ENCODE measurements at places on chromosomes 13 and 19.

DNA sequence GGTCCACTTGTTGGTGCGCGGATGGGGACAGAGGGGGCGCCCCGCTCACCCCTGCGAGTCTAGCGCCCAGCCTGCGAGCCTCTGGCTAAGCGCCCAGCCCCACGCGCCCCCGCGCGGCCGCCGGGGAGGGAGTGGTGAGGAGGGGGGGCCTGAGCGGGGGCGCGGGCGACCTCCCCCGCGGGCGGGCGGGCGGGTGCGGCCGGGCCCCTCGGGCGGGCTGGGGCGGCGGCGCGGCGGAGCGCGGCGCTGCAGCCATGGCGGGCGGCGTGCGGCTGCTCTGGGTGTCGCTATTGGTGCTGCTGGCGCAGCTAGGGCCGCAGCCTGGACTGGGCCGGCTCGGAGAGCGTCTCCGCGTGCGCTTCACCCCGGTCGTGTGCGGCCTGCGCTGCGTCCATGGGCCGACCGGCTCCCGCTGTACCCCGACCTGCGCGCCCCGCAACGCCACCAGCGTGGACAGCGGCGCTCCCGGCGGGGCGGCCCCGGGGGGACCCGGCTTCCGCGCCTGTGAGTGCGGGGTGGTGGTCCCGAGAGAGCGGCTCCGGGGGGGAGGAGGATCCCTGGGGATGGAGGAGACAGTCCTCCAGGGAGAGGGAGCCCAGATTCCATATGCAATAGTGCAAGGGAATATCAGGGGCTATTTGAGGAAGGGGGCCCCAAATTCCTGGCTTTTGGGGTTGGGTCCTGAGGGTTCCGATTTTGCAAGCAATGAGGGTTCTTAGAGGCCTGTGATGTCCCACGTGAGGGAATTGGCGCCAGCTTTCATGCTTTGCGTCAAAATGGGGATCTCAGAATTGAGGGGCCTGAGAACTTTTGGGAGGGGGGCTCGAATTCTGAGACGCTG lies at the start of gene LTBP4:
LTBP4 (plus strand) TSS at position 236 of the 841 bp plus-strand sequence; CDS start at position 255, 19 bp downstream.
- peak; percentile 62 for DNase-seq

DNA sequence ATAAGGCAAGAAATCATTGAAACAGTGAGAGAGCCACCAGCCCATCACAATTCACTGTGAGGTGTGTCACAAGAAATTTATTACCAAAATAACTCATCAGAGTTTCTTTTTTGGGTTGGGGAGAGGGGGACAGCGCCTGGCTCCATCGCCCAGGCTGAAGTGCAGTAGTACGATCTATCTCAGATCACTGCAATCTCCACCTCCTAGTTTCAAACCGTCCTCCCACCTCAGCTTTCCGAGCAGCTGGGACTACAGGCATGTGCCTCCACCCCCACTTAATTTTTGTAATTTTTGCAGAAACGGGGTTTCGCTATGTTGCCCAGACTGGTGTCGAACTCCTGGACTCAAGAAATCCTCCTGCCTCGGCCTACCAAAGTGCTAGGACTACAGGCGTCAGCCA lies 3.6 kb downstream of the IFNL1 start:
- no peak for DNase-seq

- no peak for DNase-seq
These were observed 46.9 kb upstream of the SLITRK1 start for GRCh38 chr13:83929157-83929556.

- DNase-seq, result no peak
These were observed 1.2 kb upstream of the ACP7 start for GRCh38 chr19:39082745-39083598.

DNA sequence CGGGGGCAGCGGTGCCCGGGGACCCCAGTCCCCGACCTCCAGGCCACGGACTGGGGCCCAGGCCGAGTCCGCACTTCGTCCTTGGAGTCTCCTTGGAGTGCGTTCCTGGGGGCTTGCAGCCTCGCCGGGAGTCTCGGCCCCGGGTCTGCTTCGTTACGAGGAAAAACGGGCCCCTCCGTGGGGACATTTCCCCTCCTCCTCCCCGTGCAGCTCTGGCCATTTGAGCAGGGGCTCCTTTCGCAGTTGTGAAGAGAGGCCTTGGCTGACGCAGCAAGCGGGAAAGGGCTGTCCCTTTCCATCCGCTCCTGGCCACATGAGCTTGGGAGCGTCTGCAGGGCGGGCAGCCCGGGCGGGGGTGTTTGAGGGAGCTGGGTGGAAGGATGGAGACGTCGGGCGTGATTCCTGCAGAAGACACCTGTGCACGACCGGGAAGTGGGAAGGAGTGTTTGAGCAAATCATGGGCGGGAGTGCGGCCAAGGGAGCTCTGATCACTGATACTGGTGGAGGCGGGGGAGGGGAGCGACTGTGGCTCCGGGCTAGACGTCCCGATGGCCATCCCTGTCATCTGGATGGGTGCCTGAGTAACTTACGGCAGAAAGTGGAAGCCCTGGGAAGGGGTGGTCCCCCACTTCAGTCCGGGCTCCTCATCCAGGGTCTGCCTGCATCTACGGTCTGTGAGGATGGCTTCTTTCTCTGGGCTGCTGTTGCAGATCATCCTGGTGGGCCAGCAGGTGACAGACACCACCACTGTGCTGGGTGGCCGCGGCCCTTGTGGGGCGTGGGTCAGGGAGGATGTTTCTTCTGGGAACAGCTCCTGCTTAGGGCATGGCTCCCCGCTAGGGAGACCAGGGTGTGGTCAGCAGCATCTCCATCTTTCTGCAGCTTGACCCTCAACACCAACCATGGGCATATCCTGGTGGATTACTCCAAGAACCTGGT lies 736 bp downstream of the GPI start:
- peak; percentile 56 for DNase-seq

- DNase-seq, result no peak
These were observed 248.1 kb upstream of the OBI1 start for GRCh38 chr13:78907006-78907405.

GRCh38 chr13:29568731-29569130 lies 26.8 kb downstream of the SLC7A1 start:
- DNase-seq, result no peak

DNA sequence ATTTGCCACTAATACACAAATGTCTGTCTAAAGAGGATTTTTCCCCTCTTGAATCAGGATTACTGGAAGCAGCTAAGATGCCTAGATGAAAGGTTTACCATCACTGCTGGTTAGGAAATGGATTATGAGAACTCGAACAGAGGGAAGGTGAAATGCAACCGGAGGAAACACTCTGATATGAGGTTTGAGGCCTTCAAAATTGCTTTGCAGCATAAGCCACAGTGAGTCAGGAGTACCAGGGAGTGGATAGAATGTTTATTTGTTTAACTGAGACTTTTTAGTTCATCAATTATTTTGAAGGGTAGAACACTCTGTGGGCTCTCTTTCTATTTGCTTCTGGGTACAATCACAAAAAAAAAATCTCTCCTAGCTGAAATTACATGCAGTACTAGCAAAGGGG lies 18.1 kb downstream of the CDADC1 start:
- no peak for DNase-seq

DNA sequence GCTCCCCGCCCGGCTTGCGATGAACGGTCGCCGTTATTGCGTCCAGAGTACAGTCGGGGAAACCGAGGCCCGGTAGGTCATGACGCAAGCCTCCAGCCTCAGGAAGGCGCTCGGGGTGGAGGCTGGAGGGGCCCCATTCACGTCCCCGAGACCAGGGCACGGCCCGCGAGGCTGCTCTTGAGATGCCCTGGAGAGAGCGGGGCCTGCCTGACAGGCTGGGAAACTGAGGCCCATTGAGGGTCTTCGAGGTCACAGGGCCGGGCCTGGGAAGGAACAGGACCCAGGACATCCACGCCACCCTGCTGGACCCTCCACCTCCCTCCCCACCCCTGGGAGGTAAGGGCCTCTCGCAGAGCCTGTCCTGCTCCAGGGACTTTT lies 367 bp downstream of the NDUFS7 start:
- DNase-seq, result no peak

GRCh38 chr13:104872153-104872552 lies 1663.3 kb downstream of the EFNB2 start:
- DNase-seq, result no peak

DNA sequence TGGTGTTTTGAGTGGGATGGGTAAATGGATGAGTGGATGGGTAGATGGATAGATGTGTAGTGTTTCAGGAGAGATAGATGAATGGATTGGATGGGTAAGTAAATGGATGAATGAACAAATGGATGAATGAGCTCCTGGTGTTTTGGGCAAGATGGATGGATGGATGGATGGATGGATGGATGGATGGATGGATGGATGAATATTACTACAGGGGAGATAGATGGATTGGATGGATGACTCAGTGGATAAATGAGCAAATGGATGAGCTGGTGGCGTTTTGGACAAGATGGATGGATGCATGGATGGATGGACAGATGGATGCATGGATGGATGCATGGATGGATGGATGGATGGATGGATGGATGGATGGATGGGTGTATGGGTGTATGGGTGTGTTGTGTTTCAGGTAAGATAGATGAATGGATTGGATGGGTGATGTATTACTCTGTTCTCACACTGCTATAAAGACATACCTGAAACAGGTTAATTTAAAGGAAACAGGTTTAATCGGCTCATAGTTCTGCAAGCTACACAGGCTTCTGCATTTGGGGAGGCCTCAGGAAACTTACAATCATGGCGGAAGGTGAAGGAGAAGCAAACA lies 12.3 kb downstream of the ZSWIM4 start:
- DNase-seq, result no peak

GRCh38 chr13:27549406-27549981 lies 70.8 kb downstream of the LNX2 start:
- DNase-seq, result no peak

DNA sequence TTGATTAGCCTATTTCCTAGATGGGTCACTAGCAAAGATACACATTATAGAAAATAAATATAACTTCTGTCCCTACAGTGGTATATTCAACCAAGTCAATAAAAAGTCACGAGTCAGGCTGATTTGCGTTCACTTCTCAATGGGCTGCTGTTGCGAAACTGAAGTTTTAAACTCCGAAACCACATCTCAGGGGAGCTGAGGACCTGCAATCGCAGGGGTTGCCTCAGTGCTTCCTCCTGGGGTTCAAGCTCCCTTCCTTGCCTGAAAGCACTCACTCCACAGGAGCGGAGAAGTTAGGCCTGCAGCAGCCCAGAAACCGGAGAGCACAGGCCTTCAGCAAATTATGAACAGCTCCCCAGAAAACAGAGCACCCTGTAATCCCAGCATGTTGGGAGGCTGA lies 39.6 kb downstream of the RAB20 start:
- no peak for DNase-seq

GRCh38 chr13:93338030-93338429 lies 111.4 kb downstream of the GPC6 start:
- DNase-seq, result no peak

GRCh38 chr19:11038511-11038910 lies 50.8 kb upstream of the LDLR start:
- no peak for DNase-seq

DNA sequence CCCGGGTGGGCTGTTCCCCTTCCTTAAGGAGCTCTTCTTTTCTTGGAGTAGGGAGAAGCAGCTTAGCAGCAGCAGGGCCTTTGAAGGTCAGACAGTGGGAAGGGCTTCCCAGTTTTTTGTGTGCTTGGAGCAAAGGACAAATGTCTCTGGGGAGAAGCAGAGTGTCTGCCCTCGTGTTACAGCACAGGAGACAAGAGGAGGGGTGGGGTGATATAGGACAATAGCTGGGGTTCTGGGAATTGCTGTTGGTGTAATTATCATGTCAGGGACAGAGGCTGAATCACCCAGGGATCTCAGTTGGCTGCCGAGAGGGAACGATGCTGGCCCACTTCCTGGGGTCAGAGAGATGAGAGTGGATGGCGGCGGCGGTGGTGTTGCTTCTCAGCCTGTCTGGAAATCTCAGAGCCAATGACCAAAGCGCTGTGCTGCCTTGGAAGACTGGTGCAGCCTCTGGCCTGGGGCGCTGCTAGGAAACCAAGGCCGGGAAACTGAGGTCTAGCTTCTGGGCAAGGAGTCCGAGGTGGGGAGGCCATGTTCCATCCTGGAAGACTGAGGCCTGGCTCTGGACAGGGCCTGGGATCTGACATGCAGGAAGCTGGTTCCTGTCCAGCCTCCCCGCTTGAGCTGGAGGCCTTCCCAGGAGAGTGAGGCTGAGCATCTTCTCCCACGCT lies 1.2 kb downstream of the INAFM1 start:
- DNase-seq, result no peak

DNA sequence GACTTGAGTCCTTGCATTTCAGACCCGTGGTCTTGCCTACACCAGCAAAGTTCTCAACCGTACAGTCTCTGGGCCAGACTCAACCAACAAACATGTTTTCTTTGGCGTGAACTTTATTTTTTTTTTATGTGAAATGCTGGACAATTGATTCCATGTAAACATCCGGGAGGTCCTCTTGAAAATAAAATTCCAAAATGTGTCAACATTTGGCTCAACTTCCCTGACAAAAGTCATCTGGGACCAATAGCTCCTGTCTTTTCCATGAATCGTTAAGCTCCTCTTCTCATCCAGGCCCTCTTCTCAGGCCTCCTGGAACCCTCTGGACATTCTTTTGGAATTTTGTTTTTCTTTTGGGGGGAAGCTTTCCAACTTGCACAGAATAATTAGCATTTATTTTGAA lies 2.7 kb downstream of the ALDH16A1 start:
- DNase-seq, result no peak

DNA sequence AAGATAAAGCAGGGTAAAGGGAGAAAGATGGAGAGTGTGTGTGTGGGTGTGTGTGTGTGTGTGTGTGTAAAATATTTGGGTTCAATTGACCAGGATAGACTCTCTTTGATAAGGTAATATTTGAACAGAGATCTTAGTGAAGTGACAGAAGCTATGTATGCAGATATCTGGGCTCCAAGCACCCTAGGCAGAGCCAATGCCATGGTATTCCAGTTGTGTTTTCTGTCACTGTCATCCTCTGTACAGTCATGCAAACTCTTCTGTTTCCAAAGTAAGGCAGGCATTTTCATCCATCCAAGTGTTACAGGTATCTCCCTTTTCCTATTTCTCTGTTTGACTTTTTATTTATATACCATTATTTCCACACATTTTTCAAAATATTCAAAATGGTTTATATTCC lies 13.5 kb downstream of the DGKH start:
- DNase-seq, result no peak

GRCh38 chr13:113655346-113656002 lies 2.5 kb downstream of the ATP4B start:
- DNase-seq, result no peak

DNA sequence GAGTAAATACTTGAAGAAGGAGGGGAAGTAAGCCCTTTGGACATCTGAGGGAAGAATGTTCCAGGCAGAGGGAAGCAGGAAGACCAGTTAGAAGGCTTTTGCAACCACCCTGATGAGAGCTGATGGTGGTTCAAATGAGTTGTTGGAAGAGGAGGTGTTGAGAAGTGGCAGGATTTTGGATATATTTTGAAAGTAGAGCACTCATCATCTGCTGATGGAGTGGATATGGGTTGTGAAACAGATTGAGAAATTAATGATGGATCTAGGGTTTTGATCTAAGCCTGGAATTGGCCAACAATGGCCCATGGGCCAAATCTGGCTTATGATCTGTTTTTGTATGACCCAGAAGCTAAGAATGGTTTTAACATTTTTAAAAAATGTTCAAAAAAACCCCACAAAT lies 230.7 kb downstream of the NDFIP2 start:
- DNase-seq, result no peak

GRCh38 chr13:71274923-71275608 lies 591.9 kb downstream of the DACH1 start:
- DNase-seq, result no peak

- no peak for DNase-seq
These were observed 1.5 kb upstream of the KLK11 start for GRCh38 chr19:51027873-51028272.

- DNase-seq, result no peak
These were observed 1.7 kb downstream of the KANK2 start for GRCh38 chr19:11195681-11196080.

- DNase-seq, result no peak
These were observed 28.8 kb upstream of the F7 start for GRCh38 chr13:113076681-113077401.
